HS-27A (cell line): ENCODE measurements at places on chromosomes 3 and 15.

DNA sequence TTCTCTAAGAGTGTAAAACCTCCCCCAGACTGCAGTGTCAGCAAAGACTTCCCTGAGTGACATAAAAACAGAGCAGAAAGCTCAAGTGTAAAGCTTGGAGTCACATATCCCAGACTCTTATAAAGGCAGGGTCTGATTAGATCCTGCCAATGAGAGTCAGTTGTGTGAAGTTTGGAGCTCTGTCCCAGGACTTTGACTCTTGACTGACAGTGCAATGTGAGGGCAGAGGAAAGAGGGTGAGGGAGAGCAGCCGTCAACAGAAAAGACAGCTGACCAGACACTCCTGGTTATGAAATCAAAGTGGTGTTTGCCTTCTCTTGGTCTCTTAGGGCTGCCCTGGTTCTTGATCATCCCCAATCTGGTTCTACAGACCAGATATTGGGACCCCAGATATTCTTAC lies 393.2 kb downstream of the ERC2 start:
- DNase-seq = no peak

- DNase-seq = no peak
Observed at GRCh38 chr15:45468294-45468693, 54.3 kb downstream of the SLC30A4 start.

- no peak for DNase-seq
Observed at GRCh38 chr3:35954413-35954812, 315.1 kb downstream of the ARPP21 start.

GRCh38 chr3:137084586-137084985 lies 126.8 kb downstream of the IL20RB start:
- no peak for DNase-seq

- DNase-seq = no peak
Observed at GRCh38 chr15:48547286-48547685, 98.2 kb downstream of the FBN1 start.

DNA sequence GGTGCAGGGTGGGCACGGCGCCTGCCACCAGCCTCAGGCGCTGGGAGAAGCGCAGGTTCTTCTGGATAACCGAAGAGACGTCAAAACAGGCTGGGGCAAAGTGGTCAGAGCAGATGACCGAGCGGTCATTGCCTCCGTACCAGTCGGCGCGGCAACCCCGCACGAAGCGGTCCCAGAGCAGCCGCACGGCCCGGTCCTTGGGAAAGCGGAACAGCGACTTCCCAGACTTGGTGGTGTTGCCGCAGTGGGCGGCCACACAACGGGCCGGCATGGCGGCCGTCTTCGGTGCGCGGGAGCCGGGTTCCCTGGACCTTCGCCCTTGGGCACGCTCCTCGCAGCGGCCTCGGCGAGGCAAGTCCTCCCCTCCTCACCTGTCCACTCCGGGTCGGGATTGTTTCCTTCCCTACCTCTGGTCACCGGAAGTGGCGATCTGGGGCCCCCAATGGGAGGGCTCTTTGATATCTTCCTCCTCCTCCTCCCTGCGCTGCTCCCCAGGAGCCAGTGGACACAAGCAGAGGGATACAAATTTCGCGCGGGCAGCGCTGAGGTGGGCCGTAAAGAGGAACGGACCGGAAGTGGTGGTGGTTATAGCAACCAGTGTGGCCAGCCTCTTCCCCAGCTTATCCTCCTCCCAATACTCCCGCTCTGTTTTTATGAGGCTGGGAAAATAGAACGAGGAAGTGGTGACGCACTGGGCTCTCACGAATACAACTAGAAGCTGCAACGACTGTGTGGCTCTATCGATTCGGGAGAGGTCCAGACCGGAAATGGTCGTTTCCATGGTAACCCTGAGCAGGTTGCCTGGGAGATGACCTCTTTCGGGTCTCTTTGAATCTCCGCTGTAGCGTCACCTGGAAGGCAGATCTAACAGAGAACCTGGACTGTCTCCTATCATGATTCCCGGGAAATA lies at the start of the genes LRRC49 and THAP10:
LRRC49 (plus strand) TSS at position 825 of the 910 bp plus-strand sequence; CDS start at position 894, 69 bp downstream.
THAP10 (minus strand) TSS at position 432 of the 910 bp plus-strand sequence; CDS start at position 271, 161 bp downstream.
- DNase-seq = peak; percentile 99

- DNase-seq = no peak
Observed at GRCh38 chr3:190396001-190396400, 8.0 kb downstream of the CLDN16 start.

GRCh38 chr3:183822631-183823030 lies 2.7 kb downstream of the MAP6D1 start:
- DNase-seq = no peak

DNA sequence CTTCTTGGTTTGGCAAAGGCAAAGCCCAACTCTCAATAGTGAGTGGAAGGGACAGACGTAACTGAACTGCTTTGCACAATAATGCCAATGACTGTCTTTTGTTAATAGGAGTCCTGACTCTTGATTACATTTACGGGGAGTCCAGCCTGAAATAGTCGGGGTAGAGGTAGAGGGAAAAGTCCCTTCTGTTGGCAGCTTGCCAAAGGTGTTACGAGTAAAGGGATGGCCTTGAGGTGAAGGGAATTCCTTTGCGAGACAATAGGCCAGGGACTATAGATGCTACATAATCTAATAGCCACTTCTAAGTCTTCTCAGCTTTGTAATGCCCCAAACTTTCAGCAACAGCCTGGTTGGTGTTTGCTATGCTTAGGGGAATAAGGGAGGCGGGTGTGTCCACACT lies 2.2 kb upstream of the SENP2 start:
- DNase-seq = no peak
